Naive thymus-derived CD4-positive, alpha-beta T cell (primary cell): ENCODE measurements at places on chromosomes 12 and 14. TPM values are rescaled to one million over a fixed set of nuclear protein-coding genes. Genes with fewer than 3 reads are reported as not detected.

KRT85 gene
- not detected for total RNA-seq

KCNJ8 gene
- total RNA-seq = not detected

LRTM2 gene
- total RNA-seq = not detected

ARHGEF40 gene
- total RNA-seq = 40.5 TPM

CMA1 gene
- total RNA-seq = not detected in 2 replicates

DNA sequence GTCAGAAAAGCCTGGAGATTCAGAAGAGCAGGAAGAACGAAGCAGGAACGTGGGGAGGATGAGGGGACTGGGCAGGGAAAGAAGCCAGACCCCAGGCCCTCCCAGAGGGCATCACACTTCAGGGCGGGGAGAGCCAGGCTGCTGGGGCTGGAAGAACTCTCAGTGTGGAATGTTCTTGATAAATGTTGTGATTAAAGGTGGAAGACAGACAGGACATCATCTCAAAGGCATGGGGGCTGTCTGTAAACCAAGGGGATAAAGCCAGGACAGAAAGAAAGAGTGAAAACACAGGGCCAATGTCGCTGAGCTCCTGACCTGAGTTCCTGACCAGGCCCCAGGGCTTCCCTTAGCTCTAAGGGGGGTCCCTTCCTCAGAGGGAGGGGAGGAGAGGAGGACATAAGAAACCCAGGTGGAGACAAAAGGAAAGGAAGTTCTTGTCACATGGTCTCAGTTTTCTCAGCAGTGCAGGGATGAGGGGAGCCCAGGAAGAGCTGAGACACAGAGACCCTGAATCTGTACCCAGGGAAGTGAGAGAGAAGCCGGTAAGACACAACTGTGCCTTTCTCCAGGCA lies 56.3 kb downstream of the SETD3 start:
- DNase-seq = no peak
- peaks cover 6% of the 10 kb centered on the region for H3K36me3 ChIP-seq
- H3K4me3 ChIP-seq = no peak overlapping the region

- H3K36me3 ChIP-seq = no peaks in the 10 kb centered on the region
- H3K4me3 ChIP-seq = no peak overlapping the region
- H3K27ac ChIP-seq = no peak overlapping the region
These were observed 283.4 kb upstream of the TMTC1 start for GRCh38 chr12:30067146-30067545.

DNA sequence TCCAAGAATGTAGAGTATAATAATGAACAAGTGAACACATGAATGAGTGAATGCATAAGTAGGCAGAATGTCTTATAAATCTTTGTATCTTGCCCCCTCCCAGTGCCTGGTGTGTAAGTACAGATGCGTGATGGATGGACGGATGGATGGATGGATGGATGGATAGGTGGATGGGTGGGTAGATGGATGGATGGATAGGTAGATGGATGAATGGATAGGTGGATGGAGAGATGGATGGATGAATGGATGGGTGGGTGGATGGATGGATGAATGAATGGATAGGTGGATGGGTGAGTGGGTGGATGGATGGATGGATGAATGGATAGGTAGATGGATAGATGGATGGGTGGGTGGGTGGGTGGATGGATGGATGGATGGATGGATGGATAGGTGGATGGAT lies 74.4 kb downstream of the CLMN start:
- no peaks in the 10 kb centered on the region for H3K4me1 ChIP-seq
- no peak overlapping the region for H3K27ac ChIP-seq
- no peaks in the 10 kb centered on the region for H3K27me3 ChIP-seq
- H3K36me3 ChIP-seq = no peaks in the 10 kb centered on the region
- no peak for DNase-seq

DNA sequence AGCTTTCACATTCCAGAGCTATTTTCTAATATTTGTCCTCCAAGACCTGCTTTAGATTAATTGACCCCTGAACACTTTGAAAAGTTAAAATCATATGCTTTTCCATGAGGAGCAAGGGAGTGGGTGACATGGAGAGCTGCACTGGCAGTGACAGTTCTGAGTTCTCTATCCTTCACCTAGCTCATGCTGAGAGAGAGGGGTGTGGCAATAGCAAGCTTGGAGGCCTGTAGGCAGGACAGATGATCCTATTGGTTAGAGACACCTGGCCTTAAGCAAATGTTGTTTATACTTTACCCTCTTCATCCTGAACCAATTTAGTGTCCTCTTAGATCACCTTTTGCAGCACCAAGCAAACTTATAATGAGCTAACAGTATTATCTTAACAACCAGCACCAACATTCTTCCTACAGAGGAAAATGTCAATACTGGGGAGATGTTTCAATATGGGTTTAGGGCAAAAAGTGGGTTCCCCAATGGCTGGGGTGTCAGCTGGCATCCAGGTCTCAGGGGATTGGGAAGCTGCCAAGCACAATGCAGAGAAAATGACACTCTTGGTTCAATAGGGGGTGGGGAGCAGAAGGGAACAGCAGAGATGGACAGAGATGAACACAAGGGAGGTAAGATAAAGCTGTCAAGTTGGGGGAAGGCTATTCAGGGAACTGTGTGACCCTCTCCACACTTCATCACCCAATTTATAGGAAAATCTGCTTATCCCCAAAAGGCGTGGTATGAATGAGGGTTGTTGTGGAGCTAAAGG lies 37.0 kb upstream of the PPM1H start:
- no peak for DNase-seq
- no peaks in the 10 kb centered on the region for H3K27me3 ChIP-seq
- H3K4me1 ChIP-seq = no peaks in the 10 kb centered on the region

DNA sequence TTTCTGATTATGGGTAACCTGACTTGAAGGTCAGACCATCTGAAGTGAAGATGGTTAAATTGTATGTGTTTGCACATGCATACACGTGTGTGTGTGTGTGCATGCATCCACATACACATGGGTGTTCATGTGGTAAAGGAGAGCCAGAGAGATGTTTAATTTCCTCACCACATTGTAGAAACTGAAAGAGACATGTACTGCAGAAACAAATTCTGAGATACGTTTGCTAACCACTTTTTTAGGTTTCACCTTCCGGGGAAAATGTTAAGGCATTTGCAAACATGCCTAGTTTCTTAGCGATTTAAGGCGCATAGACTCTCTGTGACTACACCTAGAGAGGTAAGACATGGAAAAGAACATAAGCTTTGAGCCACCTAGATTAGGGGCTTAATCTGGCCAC lies 362.9 kb downstream of the RAD51B start:
- H3K27ac ChIP-seq = no peak overlapping the region
- no peak overlapping the region for H3K4me3 ChIP-seq
- no peaks in the 10 kb centered on the region for H3K36me3 ChIP-seq
- no peaks in the 10 kb centered on the region for H3K27me3 ChIP-seq

GRCh38 chr12:79692860-79693577 lies 2.3 kb upstream of the PAWR start:
- H3K27me3 ChIP-seq = peaks cover 5% of the 10 kb centered on the region
- H3K36me3 ChIP-seq = no peaks in the 10 kb centered on the region
- no peak for DNase-seq
- H3K27ac ChIP-seq = no peak overlapping the region

- H3K36me3 ChIP-seq = no peaks in the 10 kb centered on the region
- H3K4me1 ChIP-seq = no peaks in the 10 kb centered on the region
- H3K27ac ChIP-seq = no peak overlapping the region
These were observed 113.9 kb upstream of the FGD4 start for GRCh38 chr12:32285489-32285888.

GRCh38 chr12:71183018-71183417 lies 25.2 kb upstream of the TSPAN8 start:
- no peaks in the 10 kb centered on the region for H3K27me3 ChIP-seq
- DNase-seq = no peak
- no peak overlapping the region for H3K4me3 ChIP-seq
- no peaks in the 10 kb centered on the region for H3K36me3 ChIP-seq

DNA sequence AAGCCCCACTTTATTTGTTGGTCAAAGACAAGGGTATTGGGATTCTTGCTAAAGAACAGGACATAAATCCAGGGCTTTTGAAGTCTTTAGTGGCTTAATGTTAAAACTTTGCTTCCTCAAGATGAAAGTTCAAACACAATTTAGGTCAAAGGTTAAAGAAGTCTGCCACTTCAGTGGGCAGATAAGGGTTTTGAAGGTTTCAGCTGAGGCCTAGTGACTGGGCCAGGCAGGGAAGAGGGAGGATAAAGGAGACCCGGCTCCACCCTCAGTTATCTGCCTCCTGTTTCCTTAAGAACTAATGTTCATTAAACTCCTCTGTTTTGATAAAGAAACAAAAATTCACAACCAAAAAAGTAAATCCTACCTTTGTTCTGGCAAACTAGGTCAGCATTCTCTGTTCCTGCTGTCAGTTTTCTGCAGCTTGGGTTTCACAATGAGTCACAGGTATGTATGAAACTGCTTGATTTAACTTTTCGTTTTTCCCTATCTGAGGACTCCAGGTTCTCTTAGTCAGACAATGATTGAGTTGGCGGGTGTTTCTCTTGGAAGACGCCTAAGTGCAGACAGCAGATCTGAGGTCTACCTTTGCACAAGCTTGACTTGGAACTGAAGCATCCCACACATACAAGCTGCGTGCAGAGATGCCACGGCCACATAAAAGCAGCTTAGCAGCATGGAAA lies 208.3 kb downstream of the EXOC5 start:
- DNase-seq = no peak
- no peak overlapping the region for H3K4me3 ChIP-seq
- H3K4me1 ChIP-seq = peaks cover 4% of the 10 kb centered on the region
- H3K36me3 ChIP-seq = no peaks in the 10 kb centered on the region
- no peaks in the 10 kb centered on the region for H3K27me3 ChIP-seq
- no peak overlapping the region for H3K27ac ChIP-seq

GRCh38 chr14:24246765-24247212 lies 4.4 kb upstream of the TINF2 start:
- no peaks in the 10 kb centered on the region for H3K27me3 ChIP-seq
- peak overlapping the region; percentile 16 for H3K27ac ChIP-seq
- DNase-seq = no peak

GRCh38 chr14:23306412-23307145 lies at the start of gene BCL2L2:
Gene BCL2L2, plus strand, starts transcription at chr14:23306833. Its CDS starts 935 bp downstream, at chr14:23307768.
- no peaks in the 10 kb centered on the region for H3K36me3 ChIP-seq
- no peak for DNase-seq
- no peak within 1 kb of the TSS for H3K27ac ChIP-seq
- no peaks in the 10 kb centered on the region for H3K27me3 ChIP-seq
- H3K4me1 ChIP-seq = no peaks in the 10 kb centered on the region

DNA sequence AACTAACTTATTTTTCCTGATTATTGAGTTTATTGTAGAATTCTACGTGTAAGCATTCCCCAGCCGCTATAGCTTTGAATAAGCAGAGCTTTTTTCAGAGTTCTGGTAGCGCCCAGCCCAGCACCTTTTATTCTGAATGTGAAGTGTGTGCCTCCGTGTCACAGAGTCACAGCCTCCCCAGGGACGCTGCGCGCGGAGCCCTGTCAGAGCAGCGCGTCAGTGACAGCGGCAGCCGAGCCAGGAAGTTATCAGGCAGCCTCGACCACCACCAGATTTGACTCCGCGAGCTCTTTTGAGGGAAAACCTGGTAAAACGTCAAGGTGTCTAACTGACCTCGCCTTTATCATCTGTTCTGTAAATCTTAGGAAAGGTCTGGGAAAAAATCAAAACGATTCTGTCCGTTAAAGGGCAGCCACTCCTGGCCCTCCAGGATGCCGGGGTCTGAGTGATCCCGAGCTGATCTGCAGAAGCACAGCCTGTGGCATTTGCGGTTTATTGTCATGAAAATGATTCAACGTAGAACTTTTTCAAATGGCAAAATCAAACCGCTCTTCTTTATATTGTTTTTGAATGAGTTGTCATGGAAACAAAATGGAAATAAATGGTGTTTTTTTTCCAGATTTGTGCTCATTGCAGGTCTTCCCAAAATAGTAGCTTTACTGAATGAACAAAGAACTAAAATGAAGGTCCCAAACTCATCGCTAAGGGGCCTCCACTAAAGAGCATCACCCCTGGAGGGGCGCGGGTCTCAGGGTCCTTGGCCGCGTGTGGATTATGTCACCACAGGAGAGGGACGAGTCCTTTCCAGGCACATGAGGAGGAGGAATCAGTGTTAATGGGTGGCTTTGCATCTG lies 43.1 kb upstream of the MMP17 start:
- peaks cover 75% of the 10 kb centered on the region for H3K36me3 ChIP-seq
- H3K27me3 ChIP-seq = no peaks in the 10 kb centered on the region
- H3K4me3 ChIP-seq = no peak overlapping the region
- no peaks in the 10 kb centered on the region for H3K4me1 ChIP-seq

DNA sequence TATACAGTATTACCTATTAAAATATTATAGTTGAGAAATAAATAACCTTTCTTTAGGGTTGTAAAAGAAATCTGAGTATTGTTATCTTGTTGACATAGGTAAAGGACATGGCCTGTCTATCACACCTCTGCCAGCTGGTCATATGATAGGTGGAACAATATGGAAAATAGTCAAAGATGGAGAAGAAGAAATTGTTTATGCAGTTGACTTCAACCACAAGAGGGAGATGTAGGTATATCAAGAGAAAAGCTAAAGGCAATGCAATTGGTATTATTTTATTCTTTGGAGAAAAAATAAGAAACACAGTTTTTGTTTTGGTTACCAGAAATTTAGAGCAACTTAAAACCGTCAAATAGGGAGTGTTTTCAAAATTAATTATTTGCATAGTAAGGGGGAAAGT lies 13.5 kb downstream of the CPSF2 start:
- H3K4me1 ChIP-seq = no peaks in the 10 kb centered on the region
- no peak overlapping the region for H3K27ac ChIP-seq
- H3K27me3 ChIP-seq = no peaks in the 10 kb centered on the region
- no peak for DNase-seq
- no peak overlapping the region for H3K4me3 ChIP-seq
- H3K36me3 ChIP-seq = peaks cover 5% of the 10 kb centered on the region
